ENCODE measurements at places on chromosomes 5 and 9.

GRCh38 chr9:109383947-109384346, 63.1 kb upstream of the EPB41L4B start:
- DNase-seq = no peak

- DNase-seq = no peak
Measured at GRCh38 chr5:135094339-135095051, 60.5 kb upstream of the PITX1 start.

DNA sequence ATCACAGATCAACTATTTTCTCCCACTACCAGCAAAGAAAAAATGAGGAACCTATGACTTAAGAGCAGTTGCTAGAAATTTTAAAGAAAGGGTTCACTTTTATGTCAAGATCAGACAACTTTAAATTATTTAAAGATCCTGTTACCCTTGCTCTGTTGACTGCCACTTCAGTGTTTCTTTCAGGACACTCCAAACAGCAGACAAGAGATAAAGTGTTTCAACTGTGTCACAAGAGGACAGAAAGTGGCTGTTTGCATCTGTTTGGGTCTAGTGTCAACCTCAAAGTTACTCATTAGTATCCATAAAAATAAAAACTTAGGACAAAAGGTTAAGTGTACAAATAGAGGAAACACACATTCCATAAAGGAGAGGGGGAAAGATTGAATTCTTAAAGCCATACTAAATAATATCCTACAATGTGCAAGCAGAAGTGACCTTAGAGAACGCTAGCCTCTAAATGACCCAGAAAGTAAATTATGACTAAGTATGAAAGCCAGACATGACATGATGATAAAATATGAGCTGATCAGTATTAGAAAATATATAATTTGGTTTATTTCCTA, 24.9 kb downstream of the HMGCS1 start:
- no peak for DNase-seq

- DNase-seq = peak; percentile 46
Measured at GRCh38 chr9:4207881-4208615, 91.8 kb downstream of the GLIS3 start.

DNA sequence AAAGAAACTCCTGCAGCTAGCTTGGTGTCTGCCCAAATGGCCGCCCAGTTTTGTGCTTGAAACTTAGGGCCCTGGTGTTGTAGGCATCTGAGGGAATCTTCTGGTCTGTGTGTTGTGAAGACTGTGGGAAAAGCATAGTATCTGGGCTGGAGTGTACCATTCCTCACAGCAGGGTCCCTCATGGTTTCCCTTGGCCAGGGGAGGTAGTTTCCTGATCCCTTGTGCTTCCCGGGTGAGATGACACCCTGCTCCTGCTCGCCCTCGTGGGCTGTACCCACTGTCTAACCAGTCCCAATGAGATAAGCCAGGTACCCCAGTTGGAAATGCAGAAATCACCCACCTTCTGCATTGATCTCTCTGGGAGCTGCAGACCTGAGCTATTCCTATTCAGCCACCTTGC, 182.8 kb downstream of the GDNF start:
- no peak for DNase-seq

- no peak for DNase-seq
Measured at GRCh38 chr9:14097666-14098415, 216.1 kb downstream of the NFIB start.

DNA sequence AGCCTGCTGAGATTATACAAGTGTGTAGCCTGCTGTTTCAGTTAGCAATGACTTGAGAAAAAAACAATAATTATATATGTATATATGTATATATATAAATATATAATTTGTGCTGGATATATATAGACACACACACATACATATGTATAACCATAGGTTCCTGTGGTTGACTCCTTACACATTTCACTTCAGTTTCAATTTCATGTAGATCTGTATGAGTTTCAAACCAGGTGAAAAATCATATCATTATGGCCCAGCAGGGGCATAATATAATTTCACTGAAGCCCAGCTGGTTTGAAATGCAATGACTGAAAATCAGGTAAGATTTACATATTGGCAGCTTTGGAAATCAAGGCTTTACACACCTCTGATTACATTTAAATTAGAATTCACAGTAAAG, 690.4 kb upstream of the CDH18 start:
- DNase-seq = no peak
